ENCODE measurements at places on chromosomes 3 and 15.

- no peak for DNase-seq
Observed at GRCh38 chr3:58000306-58001085, 7.7 kb upstream of the FLNB start.

DNA sequence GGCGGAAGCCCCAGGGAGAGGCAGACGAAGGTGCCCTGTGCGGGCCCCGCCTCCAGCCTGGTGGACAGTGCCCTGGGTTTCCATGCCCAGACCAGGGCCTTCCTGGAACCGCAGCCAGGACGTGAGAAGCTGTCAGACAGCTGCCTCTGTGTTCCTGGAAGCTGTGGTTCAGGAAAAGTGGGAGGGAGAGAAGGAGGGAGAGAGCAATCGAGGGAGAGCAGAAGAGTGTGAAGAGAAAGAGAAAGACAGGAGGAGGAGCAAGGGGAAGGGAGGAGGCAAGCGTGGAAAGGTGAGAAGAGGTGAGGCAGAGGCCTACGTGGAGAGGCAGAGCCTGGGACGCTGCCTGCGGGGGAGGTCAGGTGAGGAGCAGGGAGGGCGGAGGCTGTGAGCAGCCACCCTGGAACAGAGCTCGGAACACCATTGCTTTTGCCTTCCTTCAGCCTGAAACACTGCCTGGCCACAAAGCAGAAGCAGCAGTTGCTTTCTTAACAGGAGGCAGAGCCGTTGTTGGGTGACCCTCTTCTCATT is 18.6 kb downstream of the ZDHHC19 start:
- DNase-seq = no peak

- no peak for DNase-seq
Observed at GRCh38 chr3:45582430-45582829, 12.1 kb upstream of the LIMD1 start.

- no peak for DNase-seq
Observed at GRCh38 chr3:159238646-159239045, 436.8 kb downstream of the MFSD1 start.

- DNase-seq = no peak
Observed at GRCh38 chr15:31245135-31245689, 81.4 kb upstream of the KLF13 start.

DNA sequence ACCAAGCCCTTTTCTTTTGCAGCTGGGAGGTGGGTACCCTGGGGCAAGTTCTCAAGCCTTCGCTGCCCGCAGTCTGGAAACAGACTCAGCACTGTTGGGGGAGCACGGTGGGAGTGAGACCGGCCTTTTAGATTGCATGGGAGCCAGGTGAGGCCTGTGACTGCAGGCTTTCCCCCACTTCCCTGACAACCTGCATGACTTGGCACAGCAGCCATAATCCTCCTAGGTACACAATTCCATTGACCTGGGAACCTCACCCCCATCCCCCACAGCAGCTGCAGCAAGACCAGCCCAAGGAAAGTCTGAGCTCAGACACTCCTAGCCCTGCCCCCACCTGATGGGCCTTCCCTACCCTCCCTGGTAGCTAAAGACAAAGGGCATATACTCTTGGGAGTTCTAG is 52.2 kb upstream of the CCDC80 start:
- DNase-seq = no peak

DNA sequence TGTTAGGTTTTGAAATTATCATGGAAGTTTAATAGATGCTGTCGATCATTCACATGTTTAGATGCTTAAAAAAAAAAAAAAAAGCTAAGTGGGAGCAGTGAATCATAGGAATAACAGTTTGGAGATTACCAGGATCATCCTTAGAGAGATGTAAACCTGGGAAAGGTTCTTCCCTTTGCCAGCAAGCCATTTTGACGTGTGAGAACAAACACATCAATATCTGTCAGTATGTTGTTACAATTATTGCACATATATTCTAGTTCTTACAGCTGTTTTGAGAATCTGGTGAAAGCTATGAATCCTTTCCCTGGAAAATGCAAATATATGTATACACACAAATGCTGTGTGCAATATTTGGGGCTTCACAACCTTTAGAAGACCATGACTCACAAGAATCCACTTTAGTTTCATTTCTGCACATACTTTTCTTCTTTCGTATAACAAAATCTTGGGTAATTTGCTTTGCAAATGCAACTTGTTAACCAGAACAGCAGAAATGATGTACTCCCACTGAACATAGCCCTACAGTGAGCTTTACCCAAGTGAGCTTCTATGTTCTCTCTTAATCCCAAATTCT is 12.0 kb downstream of the NFKBIZ start:
- no peak for DNase-seq

DNA sequence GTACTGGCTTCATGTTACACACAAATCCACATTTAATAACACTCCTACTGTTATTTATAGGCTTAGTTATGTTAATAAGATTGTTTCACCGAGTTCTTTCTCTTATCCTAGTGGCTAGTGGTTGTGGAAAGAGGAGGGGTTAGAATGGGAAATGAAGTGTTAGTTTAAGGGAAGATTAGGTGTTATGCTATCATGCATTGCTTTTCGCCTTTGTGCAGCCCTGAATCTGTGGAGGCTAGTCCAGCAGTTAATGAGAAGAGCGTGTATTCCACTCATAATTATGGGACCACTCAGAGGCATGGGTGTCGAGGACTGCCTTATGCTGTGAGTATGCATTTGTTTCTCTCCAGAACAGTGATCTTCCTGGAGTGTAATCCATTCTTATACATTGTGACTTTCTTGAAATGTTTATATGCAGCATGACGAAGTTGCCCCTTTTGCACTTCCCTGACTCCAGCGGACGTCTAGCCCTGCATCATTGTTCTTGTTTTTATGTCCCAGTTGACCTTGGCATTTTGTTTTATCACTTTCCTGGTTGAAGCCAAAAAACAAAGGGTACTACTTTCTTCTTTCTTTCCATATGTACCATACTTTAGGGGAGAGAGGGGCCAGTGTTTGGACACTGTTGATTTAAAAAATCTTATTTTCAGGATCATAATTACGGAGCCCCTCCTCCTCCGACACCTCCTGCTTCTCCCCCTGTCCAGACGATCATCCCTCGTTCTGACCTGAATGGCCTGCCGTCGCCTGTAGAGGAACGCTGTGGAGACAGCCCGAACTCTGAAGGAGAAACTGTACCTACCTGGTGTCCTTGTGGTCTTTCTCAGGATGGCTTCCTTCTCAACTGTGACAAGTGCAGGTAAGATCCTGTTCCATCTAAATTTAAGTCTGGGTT is 36.5 kb downstream of the SETD5 start:
- DNase-seq = no peak

DNA sequence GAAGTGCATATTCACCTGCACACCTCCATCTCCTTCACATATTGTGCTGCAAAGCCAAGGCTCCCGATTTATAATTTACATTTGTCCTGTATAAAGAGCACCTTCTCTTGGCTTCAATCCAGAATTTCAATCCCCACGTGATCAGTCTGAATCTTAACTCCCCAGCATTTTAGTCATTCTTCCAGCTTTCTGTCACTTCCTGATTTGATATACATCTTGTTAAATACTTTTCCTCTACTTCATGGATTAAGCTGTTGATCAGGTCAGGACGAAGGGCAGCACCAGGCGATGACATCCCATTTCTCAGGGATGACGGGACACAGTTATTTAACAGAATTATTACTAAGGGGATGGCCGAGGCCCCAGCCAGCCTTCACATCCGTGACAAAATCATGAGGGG is 212.5 kb downstream of the EPHB1 start:
- DNase-seq = no peak

DNA sequence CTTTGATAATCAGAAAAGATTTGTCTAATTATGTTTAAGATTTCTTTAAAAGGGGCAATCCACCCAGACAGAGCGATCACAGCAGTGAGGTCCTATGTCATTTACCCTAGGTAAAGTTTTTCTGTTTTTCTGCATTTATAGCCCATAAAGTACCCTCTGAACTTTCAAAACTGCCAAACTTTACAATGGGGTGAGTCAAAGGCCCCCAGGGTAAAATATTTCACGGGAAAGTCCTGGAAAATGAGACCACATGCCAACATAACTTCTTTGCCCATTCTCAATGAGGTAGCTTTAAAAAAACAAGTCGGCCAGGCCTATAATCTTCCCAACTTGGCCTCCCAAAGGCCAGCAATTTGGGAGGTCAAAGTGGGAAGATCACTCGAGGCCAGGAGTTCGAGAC is 53.0 kb downstream of the SUCLG2 start:
- DNase-seq = no peak

DNA sequence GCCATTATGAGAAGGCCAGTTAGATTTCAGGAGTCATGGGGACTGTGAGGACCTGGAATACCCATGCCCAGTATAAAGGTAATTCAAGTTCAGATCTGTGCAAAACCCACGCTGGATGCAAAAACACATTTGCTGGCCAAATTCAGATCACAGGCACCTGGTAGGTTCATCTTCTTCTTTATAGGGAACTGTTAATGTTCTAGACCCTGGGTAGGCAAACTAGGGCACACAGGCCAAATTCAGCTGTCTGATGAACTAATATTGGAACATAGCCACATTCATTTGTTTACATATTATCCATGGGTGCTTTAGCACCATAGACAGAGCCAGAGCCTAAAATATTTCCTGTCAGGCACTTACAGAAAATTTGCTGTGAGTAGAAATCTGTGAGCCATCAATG is 241.4 kb downstream of the PTPRG start:
- no peak for DNase-seq

DNA sequence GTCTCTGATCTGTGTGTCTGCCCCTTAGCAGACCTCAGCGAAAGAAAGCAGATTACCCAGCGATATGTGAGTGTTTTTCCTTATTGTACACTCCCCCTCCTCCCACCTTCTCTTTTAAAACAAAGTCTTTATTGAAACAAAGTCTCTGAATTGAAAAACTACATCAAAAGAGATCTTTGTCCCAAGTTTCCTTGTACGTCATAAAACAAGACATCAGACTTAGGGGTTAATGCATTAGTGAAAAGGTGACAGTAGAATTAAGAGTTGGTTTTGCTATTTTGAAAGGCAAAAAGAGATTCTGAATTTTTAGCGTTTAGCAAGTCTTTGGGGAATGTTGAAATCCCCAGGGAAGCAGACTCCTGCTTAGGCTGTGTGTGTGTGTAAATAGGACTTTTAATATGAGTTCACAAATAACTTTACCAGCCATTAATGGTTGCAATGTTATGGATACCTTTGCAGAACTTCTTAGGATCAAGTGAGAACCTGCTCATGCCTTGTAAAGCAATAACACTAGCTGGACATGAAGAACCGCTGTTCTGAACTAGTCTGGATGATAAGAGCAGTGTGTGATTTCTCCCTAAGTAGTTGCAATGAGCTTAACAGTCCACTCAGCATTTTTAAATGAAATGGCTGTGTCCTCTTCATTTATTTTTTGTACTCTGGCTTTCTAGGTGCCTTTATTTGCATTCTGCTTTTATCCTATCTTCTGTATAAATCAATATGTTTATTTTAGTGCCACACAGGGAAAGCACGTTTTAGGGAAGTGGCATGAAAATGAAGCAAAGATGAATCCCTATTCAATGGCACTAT is 136.6 kb downstream of the MCTP2 start:
- no peak for DNase-seq

- DNase-seq = no peak
Observed at GRCh38 chr15:42803436-42803835, 66.5 kb upstream of the CDAN1 start.

DNA sequence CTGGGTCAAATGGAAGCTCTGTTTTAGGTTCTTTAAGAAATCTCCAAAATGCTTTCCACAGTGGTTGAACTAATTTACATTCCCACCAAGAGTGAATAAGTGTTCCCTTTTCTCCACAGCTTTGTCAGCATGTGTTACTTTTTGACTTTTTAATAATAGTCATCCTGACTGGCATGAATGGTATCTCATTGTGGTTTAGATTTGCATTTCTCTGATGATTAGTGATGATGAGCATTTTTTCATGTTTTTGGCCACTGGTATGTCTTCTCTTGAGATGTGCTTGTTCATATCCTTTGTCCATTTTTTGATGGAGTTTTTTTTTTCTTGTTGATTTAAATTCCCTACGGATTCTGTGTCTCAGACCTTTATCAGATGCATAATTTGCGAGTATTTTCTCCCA is 745.0 kb upstream of the BCHE start:
- no peak for DNase-seq

- DNase-seq = no peak
Observed at GRCh38 chr3:185933374-185934173, 4.2 kb downstream of the TRA2B start.

- DNase-seq = no peak
Observed at GRCh38 chr3:178669022-178669601, 132.9 kb downstream of the KCNMB2 start.
